ENCODE measurements at places on chromosomes 4 and X.

- no peak for DNase-seq
Measured at GRCh38 chrX:47596256-47596655, 14.0 kb downstream of the TIMP1 start.

DNA sequence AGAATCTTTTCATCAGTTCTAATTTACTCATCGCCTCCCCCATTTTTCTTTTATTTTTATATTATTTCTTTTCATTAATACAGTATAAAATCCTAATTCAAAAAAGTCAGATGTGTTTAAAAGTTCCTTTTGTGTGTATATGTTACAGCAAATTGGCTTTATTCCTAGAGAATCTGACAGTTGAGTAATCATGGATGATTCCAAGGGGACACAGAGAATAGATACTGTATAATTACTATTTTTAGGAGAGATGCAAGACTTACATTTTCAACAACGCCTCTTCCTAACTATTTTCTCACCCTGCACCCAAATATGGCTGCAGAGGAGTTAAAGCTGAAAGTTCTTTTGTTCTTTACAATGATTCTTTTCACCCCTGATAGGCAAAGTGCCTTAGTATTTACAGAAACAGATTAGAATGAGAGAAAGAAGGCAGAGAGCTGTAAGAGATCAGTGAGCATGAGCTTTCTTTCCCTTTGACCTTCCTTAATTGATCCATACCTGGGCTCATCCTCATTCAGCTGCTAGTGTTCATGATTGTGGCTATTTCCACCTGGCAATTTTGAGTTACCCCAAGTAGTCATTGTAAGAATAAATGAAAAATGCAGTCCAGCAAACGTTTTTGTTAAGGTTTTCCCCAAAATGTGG, 210.8 kb downstream of the SLC4A4 start:
- no peak for DNase-seq

DNA sequence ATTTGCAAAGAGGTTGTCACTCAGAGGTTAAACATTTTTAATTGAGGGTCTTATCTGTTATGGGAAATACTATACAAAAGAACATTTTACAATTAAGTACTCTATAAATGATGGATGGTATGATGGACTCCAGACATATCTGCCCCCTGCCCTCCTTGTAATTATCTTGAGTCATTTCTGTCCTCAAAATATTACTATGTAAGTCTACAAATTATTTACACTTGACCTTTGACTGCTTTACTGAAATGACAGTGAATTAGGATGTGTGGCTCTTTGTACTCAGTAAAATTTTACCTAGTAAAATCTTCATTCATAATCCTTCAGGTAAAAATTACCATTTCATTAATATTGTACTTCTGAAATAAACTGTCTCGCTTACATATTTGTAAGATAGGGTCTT, 46.5 kb downstream of the USP9X start:
- DNase-seq: no peak

GRCh38 chr4:62131049-62131448, 930.9 kb downstream of the ADGRL3 start:
- DNase-seq: no peak

GRCh38 chr4:87697272-87697671, 47.2 kb downstream of the DMP1 start:
- no peak for DNase-seq

DNA sequence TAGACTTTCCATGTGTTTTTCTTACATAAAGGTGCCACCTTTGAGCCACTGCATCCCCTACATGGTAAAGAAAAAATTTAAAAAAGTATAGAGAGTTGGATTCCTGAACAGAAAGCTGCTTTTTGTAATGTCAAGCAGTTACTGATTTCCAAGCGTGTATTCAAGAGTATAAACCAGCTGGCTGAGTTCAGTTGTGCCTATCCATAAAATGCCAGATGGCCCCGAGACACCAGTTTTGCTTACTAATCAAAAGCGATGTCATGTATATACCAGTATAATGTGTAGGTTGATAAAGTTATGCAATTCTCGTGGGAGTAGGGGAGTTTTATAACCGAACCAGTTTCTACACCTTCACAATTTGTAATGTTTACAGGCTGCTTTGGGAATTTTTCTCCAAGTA, 26.2 kb upstream of the PNPLA4 start:
- no peak for DNase-seq

- DNase-seq: no peak
Measured at GRCh38 chrX:1391370-1391706, 575 bp downstream of the SLC25A6 start.

GRCh38 chrX:140848800-140849199, 139.2 kb downstream of the LINC00632 start:
- no peak for DNase-seq

GRCh38 chr4:42489095-42489494, 91.8 kb downstream of the SHISA3 start:
- DNase-seq: no peak

GRCh38 chr4:185358959-185359358, 36.8 kb downstream of the LRP2BP start:
- DNase-seq: no peak

DNA sequence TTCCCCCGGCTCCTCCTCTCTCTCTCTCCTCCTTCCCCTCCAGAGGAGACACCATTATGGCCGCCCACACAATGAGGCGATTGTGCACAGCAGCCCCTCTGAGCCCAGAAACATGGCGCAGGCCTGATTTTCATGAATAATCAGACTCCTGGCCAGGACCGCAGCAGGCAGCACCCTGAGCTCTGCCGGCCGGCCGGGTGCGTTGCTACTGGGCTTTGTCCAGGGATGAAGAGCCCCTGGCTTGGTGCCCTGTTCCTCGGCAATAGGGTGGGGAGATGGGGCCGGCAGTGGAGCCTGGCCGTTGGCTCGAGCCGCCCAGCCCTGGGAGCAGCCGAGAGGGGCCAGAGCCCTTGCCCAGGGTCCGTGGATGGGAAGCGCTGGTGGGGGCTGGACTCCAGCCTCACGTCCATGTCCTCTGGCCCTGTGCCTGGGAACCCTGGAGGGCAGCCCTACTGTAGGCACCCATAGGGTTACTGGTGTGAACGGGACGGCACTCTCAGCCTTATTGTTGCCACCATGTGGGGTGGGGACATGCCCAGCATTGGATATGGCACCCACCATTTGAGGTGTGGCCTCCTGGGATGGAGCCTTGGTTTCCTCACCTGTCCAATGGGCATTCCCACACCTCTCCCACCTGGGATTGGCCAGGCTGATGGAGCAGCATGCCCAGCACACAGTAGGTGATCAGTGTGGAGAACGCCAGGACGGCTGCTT, 103.0 kb downstream of the SORCS2 start:
- DNase-seq: no peak

- no peak for DNase-seq
Measured at GRCh38 chr4:15884666-15885065, 53.9 kb downstream of the FGFBP1 start.

DNA sequence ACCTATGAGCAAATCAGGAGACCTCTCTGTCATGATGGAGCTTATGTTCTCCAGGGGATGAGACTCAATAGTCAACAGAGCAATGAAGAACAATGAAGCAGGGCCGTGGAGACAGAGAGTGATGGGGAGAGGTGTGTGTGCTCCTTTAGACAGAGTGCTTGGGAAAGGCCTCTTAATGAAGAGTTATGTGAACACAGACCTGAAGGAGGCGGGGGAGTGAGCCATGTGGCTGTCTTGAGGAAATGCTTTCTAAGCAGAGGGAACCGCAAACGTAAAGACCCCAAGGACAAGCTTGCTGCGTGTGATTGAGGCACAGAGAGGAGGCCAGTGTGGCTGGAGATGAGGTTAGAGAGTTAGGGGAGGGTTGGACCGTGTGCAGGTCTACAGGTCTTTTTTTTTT, 53.1 kb downstream of the CHRNA9 start:
- DNase-seq: no peak

GRCh38 chr4:123667496-123667895, 270.9 kb downstream of the SPRY1 start:
- no peak for DNase-seq

DNA sequence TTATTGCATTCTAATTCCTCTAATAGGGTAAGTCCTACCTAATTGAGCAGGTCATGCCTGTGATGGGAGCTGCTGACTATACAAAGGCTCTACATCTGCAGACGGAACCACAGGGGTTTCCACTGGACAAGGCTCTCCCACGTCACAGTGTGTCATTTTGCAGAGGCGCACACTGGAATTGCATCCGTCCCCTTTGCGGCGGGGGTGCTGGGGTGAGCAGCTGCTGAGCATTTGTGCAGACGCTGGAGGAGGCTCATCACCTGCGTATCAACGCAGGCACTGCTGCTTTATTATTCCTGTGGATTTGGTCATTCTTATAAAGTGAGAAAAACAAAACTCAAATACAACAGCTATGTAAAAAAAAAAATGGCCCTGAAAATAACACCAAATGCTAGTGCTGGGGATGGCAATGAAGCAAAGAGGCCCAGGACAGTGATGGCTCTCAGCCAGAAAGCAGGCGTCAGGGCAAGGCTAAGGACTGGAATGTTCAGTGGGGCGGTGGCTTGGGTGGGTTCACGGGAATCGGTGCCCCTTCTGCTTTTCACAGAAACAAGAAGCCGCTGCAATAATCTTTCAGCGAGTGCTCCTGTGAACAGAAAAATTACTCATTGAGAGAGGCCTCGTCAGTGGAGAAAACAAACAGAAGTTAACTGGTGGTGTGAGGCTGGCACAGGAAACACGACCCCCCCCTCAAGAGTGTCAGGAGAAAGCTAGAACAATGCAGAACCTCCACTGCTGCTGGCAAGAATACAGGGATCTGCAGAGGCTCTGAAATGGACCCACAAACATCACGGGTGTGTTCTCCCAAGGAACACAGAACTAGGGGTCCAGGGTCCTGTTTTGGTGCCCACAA, 67.8 kb downstream of the GATB start:
- no peak for DNase-seq

DNA sequence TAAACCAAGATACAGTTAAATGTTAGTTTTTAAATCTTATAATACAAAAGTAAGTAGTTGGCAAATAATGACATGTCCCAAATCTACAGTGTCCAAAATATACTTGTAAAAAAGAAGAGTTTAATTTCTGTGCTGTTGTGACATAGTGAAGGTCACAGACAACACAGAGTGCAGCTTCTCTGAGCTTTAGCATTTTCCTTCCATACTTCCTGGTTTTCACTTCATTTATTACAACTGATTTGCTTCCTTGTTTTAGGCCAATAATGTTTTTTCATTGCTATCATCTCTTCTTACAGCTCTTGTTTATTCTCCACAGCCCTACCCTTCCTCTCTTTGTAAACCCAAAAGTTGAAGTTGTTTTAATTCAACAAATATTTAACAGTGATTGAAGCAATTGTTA, 132.4 kb upstream of the TET2 start:
- DNase-seq: no peak

GRCh38 chr4:39873823-39874222, 103.9 kb downstream of the PDS5A start:
- no peak for DNase-seq

DNA sequence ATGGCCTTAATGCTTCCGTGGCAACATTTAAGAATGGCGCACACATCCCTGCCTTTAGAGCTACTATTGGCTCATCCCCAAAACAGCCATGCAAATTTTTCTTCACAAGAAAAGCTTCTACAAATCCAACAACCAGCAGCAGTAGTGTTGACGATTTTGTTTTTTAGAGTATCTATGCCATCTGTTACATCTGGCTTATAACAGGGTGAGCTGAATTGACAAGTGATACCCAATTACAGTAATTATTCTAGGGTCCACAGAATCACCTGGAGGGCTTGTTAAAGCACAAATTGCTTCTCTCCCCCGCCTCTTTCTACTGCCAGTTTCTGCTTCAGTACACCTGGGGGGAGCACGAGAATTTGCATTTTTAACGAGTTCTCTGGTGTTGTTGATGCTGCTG, 34.1 kb downstream of the DCHS2 start:
- DNase-seq: no peak
